Stimulated activated CD8-positive, alpha-beta memory T cell treated with anti-CD3 and anti-CD28 coated beads, Interleukin-15, amount 100 ng/mL, for 24 hours (primary cell): ENCODE measurements at places on chromosomes 5 and 9.
A peak's percentile ranks its signal among the peaks of the same experiment; 100 is the strongest.

DNA sequence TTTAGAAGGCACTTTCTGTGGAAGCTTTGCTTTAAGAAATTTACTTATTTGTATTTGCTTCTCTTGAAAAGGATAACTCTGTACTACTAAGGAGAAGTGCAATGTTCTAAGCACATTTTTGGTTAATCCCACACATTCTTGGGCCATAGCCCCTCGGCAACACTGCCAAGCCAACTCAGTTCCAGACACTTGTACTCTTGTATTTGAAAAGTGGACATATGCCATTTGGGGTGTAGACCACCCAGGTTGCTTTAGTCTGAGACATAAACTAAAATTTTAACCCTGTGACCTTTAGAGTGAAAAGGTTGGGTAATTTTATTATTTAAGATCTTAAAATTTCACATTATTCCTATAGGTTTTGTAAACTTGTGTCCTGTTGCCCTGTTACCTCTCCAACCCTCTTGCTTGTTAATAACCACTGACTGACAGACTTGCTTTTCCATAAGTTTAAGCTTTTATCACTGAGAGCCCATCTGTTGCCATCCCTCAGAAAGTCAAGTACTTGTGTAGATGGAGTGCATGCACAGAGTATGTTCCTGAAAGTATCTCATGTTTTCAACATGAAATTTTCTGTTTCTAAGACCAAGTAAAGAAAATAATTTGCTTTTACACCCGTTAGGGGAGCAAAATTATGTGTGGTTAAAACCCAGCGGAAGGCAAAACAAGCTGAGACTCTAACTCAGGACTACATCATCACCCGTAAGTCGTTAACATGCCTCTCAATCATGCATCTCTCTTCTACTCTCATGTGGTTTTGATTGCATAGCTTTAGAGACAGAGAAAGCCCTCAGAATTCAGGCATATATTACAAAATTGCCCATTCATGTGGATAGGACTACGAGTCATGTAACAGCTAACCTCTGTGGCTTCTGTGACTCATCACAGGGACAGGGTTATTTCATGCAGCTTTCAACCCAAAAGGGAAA, 117.3 kb downstream of the GDNF start:
- DNase-seq = no peak

DNA sequence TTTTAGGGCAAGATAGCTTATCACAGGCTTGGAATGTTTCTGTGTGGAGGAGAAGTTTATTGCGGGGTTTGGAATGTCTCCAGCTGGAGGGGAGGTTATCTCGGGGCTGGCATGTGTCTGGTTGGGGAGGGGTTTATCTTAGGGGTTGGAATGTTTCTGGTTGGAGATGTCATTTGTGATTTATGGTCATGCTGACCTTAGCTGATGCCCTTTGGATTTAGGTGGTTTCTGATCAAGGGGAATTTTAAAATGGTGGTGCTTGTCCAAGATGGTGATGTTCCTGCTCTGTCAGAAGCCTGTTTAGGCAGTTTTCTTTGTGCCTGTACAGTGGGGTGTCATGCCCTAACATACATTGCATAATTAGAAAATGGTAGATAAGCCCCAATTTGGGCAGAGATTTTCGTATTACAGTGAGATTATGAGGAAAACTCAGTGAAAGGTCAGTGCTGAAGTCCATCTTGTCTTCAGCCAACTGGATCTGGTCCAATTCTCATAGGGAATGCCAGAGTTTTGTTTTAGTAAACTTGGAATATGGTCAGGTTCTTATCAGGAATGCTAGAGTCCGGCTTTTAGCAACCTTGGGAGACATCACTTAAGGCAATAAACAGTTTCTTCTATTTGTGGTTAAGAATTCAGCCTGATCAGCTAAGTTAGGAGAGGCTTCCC, 14.3 kb downstream of the CDK20 start:
- no peak for DNase-seq

DNA sequence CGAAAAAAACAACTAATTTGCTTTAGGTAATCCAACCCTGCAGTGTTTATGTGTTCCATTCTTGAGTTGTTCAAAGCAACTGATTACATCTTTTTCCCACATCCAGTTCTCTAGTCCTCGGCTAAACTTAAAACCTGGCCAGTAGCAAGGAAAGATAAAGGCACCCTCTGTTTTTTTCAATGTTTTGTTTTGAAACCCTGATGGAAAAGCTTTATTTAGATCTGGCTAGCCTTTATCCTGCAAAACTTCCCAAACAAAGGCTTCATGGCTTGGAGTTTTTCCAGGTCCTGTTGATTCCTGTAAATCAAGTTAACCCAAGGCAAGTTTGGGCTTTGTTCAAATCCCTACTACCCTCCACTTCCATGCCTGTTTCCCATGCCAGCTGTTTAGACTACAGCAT, 105.1 kb downstream of the CEMIP2 start:
- no peak for DNase-seq

- no peak for DNase-seq
Measured at GRCh38 chr5:143084407-143084806, 314.2 kb downstream of the ARHGAP26 start.

- DNase-seq = no peak
Measured at GRCh38 chr5:57539281-57539701, 56.7 kb upstream of the ACTBL2 start.

GRCh38 chr5:169831331-169831730, 149.0 kb downstream of the INSYN2B start:
- no peak for DNase-seq

GRCh38 chr5:110458313-110458712, 268.2 kb downstream of the TMEM232 start:
- DNase-seq = no peak

DNA sequence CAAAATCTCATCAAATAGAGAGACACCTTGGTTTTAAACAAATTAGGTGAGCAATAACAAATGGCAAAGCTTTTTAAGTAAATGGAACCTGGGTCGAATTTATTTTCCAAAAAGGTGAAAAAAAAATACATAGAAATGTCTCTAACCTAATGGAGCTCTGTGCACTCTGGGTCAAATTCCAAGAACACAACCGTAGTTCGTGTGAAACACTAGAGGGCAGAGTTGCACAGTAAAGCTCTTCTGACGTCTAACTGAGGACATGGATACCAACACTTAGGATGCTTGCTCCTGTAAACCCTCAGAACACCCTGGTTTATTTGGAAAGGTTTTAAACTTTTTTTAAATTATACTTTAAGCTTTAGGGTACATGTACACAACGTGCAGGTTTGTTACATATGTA, 18.9 kb downstream of the MARCHF11 start:
- DNase-seq = no peak

- no peak for DNase-seq
Measured at GRCh38 chr5:134541736-134542376, 16.4 kb downstream of the JADE2 start.

GRCh38 chr9:130824643-130825350, 10.3 kb upstream of the ABL1 start:
- no peak for DNase-seq

DNA sequence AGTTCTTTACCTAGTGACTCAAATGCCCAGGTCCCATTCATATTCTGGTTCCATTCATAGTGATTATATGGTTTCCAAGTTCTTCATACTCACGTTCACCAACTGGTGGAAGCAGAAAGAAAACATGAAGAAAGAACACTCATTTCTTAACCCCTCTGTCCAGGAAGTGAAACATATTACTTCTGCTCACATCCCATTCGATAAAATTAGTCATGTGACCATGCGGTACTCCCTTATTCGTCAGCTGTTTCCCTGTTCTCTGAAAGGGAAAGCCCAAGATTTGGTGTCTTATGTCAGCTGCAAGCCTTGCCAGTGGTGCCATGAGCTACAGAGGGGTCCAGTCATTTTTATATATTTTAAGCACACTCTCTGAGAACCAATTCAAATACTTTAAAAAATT, 387.0 kb upstream of the DMAC1 start:
- DNase-seq = no peak

DNA sequence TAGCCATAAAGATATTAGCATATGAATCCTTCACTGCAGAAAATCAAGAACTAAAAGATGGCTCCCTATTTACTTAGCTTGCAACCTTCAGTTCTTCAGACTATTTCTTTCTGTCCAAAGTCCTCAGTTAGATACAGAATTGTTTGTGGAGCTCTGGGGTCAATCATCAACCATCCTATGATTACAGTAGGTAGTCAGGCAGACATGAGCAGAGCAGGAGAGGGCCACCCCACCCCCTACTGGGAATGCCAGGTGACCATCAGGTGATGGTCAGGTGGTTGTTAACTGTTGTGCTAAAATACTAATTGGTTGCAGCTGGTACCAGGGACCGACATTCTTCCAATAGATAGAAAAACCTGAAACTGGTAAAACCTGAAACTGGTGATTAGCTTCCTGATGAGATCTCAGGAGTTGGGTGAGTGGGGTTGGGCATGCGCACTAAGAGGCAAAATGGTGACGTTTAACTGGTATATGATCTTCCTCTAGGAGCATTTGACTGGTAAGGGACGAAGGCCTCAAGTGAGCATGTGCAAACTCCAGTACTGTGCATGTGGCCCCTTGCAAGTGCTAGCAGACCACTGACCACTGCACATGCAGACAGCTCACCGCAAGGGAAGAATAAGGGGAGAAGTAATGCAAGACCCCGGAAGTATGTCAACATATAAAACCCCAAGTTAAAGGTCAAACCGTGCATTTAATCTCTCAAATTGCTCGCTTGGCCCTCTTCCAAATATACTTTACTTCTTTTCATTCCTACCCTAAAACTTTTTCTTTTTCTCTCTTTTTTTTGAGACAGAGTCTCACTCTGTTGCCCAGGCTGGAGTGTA, 13.6 kb downstream of the C9orf57 start:
- DNase-seq = no peak

DNA sequence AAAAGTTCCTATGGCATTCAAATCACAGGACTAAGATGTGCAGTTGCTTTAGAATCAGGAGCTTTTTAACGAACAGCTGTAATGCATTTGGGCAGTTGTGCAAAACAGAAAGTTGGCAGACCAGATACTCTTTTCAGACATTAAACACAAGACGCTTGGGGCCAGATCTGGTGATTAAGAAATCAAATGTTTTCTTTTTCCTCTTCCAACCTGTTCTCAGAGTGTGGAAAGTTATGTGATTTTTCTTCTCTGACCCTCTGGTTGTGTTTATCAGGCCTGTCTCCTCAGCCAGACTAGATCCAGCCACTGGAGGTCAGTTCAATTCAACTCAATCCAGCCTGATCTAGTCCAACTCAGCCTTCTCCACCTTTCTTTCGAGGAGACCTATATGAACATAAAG, 298.5 kb upstream of the PCSK5 start:
- DNase-seq = no peak

DNA sequence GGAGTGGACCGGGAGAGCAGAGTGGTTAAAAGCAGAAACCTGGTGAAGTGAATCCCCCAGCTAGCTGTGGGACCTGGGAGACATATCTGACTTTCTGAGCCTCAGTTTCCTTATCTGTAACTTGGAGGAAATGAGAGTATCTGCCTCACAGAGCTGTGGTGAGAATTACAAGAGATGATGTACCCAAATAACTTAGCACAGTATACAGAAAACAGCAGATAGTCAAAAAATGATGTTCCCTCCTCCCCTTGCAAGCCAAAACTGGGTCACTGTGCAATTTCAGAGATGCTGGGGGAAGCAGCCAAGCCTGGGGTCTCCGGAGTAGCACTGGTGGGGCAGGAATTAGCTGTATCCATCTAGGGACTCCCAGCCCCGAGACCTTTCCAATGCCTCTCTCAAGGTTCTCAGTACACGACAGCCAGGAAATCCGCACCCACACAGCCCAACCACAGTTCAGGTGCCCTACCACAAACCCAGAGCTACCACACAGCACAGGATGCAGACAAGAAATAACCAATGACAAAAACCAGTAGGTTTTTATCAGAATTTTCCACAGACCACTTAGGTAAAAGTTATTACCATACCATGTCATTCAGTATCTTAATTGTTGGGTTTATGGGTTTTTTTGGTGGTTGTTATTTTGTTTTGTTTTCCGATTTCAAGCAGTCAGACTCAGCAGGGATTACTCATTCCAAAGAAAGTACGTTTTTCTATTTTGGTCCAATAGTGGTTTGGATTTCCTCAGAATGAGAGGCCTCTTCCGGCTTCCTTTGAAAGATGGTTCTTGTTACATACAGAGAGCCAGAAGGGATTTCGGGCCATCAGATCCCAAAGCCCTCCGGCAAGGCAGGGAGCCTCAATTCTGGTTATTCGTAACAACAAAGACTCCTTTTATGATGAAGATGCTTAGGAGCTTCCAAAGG, 4.9 kb upstream of the HRH2 start:
- DNase-seq = peak; percentile 31

DNA sequence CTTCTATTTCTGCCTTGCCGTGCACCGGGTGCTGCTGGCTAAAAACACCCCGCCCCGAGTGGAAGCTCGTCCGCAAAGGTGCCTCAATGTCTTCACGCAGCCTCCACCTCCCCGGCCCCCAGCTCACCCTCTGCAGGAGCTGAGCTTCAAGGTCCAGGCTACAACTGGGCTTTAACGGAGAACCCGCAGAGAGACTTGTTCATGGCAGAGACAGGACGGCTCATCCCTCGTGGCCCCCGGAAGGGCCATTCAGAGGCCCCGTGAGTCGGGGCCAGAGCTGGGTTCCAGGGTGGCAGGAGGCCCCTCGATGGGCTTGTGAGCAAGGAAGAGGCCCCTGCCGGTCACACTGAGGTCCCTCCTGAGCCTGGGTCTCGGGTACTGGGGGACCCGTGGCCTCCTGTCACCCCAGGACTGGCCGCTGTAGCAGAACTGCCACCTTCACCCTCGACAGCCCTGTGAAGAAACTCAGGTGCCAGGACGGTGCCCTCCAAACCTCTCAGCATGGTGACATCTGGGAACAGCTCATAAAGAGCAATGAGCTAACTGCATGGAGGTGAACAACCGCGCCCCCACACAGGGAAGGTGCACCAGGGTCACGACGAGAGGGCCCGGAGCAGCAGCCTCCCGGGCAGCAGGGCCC, 58.0 kb upstream of the UBAC1 start:
- DNase-seq = no peak

DNA sequence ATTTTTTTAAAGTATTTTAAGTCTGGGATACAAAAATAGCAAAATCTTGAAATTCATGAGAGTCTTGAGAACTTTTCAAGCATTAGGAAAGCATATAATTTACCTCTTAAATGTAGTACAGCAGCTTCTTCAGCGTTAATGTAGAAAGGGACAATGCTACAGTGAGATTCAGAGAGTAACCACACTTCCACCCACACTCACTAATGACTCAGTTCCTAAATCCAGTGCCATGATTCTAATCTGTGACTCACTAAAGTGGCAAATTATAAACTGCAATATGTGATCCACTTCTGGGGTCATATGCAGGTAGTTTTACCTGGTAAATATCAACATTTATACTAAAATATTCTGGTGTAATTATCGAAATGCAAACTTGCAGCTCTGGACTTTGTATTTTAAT, 434.5 kb upstream of the TUSC1 start:
- DNase-seq = no peak
